ENCODE measurements at places on chromosomes 3 and 15. TPM values are rescaled to one million over a fixed set of nuclear protein-coding genes. Genes with fewer than 3 reads are reported as not detected.

Gene TMEM40
- total RNA-seq = not detected

Gene KLHL18
- 13.3 TPM for total RNA-seq

Gene MESP2
- 1.3 TPM for total RNA-seq

Gene IGSF11
- not detected for total RNA-seq

Gene SPTBN5
- total RNA-seq = under 0.01 TPM

Gene ADGRG7
- total RNA-seq = not detected

Gene LRTM1
- not detected for total RNA-seq

Gene SLITRK3
- total RNA-seq = not detected

Gene CD200R1
- total RNA-seq = not detected

Gene GP9
- total RNA-seq = not detected

Gene FSD2
- total RNA-seq = not detected

Gene ITPKA
- 1.1 TPM for total RNA-seq

Gene SLC12A1
- not detected for total RNA-seq

Gene ATP8B4
- 1.8 TPM for total RNA-seq

Gene WDR72
- not detected for total RNA-seq

Gene HHATL
- not detected for total RNA-seq

Gene CYP1A2
- not detected for total RNA-seq

Gene AZI2
- total RNA-seq = 75.9 TPM

Gene SYNPR
- not detected for total RNA-seq

Gene PAK6
- total RNA-seq = not detected

Gene PCOLCE2
- total RNA-seq = 65.1 TPM

Gene MST1R
- total RNA-seq = 0.34 TPM

Gene RBP2
- total RNA-seq = not detected

Gene CFAP100
- total RNA-seq = not detected

Gene AMOTL2
- total RNA-seq = 69.4 TPM

Gene CXCR6
- total RNA-seq = not detected

Gene CLDN16
- not detected for total RNA-seq

Gene GOLGA6B
- not detected for total RNA-seq

Gene SLC9C1
- total RNA-seq = not detected

Gene ESYT3
- not detected for total RNA-seq

Gene SLC28A2
- total RNA-seq = not detected

Gene SEMA3B
- total RNA-seq = 4.4 TPM

Gene GATM
- total RNA-seq = not detected

Gene IL5RA
- total RNA-seq = not detected

Gene BCL2A1
- not detected for total RNA-seq

Gene HTR3D
- not detected for total RNA-seq

Gene FBXW12
- not detected for total RNA-seq

Gene MUC20
- 0.69 TPM for total RNA-seq

Gene GHSR
- not detected for total RNA-seq

Gene DOCK3
- 0.05 TPM for total RNA-seq

Gene FOXL2NB
- total RNA-seq = not detected

Gene TRAIP
- total RNA-seq = 7.3 TPM

Gene NOX5
- 0.10 TPM for total RNA-seq

Gene GXYLT2
- 56.9 TPM for total RNA-seq

Gene TM4SF4
- total RNA-seq = not detected

Gene CLRN1
- total RNA-seq = not detected

Gene CAPN3
- total RNA-seq = 2.4 TPM

Gene BNC1
- 0.68 TPM for total RNA-seq

Gene C2CD4B
- 1.2 TPM for total RNA-seq

Gene ZMYND10
- total RNA-seq = 0.06 TPM

Gene TRPM7
- 39.9 TPM for total RNA-seq

Gene KIF7
- total RNA-seq = 27.4 TPM

Gene TNFSF10
- 8.3 TPM for total RNA-seq

Gene GOLGA8R
- total RNA-seq = 2.3 TPM

Gene CLDN1
- not detected for total RNA-seq

Measured in cardiac ventricle fibroblast (primary cell).